ENCODE measurements at places on chromosomes 16 and 17.

DNA sequence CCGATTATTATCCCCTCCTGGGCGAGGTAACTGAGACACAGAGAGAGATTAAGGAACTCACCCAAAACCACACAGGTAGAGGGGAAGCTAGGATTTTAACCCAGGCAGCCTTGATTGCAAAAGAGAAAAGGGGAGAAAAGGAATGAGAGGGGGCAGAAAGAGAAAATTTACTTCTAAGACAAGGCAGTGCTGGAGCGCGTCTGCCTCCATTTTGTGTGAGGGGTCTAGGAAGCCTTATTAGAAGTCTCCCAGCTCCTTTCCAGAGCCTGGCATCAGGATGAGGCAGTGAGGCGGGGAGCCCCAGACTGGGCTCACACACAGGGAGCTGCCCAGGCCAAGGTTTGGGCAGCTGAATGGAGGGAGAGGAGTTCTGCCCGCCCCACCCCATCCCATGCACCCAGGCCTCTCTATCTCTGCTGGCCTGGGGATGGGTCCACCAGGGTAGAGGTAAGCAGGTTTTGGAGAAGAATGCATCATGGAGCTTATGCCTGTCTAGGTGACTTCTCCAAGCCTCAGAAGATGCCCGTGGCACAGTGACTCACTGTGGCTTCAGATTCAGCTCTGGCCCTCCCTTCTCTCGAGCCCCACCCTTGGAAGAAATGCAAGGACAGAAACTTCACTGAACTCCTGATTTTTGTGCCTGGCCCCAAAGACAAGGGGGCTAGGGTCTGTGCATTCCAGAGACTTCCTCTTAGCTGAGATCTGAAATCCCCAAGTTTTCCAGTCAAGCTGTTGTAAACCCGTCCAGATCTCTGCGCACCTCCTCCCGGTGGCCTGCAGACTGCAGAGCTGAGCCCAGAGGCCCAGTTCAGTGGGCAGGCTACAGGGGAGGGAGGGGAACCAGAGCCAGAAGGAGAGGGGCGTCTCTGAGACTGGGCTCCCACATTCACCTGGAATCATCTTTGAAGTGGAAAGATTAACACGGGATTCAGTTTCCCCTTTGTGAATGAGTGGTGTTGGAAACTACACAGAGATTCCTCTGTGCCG is 95.1 kb upstream of the CDH5 start:
- no peak for DNase-seq

GRCh38 chr17:39171933-39172332 is 6.0 kb upstream of the ARL5C start:
- no peak for DNase-seq

GRCh38 chr17:8821446-8822105 is 22.4 kb upstream of the MFSD6L start:
- no peak for DNase-seq

DNA sequence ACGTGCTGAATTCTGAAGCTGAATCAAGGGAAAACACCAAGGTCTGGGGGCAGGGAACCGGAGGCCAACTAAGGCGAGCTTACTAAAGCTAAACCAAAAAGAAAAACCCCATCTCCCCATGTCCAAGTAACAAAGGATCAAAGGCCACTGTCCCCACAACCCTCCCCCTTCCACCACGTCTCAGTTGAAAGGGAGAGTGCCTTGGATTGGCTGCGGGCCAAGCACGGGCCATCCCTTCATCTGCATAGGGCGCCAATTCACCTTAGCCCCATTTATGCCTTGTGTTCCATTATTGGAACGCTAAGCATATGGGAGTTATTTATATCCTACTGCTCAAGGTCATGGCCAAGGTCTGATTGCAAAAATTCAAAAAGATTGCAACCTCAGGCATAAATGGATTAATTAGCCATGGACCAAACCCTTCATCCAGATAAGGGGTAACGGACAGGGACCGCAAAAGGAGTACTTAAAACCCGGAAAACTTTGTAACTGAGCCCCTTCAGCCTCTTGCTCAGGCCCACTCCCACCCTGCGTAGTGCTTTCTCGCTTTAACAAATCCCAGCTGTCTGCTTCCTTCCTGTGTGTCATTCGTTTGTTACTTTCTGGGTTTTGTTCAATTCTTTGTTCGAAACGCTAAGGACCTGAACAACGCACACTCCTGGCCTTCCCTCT is 740 bp upstream of the ATP6V0D1 start:
- DNase-seq, result no peak

DNA sequence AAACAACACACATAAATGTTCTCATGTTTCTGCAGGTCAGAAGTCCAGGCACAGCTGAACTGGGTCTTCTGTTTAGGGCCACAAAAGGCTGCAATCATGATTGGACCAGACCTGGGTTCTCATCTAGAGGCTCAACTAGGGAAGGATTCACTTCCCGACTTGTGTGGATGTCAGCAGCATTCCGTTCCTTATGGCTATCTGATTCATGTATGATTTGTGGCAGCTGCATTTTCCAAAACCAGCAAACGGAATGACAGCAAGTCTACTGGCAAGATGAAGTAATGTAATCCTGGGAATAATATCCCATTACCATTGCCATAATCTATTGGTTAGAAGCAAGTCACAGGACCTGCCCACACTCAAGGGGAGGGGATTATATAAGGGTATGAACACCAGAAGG is 22.1 kb downstream of the CEP112 start:
- no peak for DNase-seq

DNA sequence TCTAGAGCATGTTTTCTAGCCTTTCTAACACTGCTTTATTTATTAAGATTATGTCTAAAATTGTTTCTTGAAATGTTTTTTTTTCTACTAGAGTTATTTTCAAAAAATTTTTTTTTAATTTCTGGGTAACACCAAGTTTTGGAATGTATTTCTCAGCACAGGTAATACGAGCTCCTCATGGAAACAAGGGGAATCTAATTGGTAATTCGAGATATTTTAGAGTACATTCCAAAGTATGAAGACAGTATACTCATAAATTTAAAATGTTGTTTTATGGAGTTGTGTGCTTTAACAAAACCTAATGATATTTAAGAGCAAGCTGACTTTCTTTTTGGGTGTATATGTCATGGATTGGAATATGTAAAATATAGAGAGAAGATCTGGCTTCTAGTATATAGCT is 42.4 kb downstream of the OMG start:
- no peak for DNase-seq

GRCh38 chr17:4937553-4937952 is 2.3 kb downstream of the SLC25A11 start:
- DNase-seq, result no peak
